GM12865 (cell line): ENCODE measurements at places on chromosomes 7 and 10.
A peak's percentile ranks its signal among the peaks of the same experiment; 100 is the strongest.

DNA sequence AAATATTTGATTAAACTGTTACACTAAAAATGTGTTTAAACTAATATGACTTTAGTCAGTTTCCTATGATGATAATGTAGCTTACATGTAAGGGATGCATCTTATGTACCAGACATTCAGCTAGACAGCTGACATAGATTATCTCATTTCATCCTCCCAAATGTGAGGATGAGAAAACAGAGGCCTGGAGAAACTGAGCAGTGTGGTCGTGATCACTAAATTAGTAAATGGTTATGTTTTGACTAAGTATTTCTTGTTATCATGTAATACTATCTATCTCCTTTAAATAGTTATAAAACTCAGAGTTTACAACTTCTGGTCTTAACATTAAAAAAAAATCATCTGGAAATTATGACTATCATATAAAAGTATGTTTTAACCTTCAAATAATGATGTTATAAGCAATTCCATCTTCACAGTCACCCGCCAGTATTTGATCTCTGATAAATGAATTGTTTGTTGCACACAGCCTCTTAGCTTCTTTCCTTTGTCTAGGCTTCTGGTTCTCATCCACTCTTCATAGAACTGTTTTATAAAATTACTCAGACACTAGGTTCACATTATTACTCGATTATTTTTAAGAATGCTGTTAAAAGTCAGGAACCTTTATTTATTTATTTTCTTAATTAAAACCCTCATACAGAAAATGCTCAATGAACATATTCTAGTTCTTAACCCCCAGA is 33.6 kb upstream of the HDAC9 start:
- peak; percentile 26 for DNase-seq

DNA sequence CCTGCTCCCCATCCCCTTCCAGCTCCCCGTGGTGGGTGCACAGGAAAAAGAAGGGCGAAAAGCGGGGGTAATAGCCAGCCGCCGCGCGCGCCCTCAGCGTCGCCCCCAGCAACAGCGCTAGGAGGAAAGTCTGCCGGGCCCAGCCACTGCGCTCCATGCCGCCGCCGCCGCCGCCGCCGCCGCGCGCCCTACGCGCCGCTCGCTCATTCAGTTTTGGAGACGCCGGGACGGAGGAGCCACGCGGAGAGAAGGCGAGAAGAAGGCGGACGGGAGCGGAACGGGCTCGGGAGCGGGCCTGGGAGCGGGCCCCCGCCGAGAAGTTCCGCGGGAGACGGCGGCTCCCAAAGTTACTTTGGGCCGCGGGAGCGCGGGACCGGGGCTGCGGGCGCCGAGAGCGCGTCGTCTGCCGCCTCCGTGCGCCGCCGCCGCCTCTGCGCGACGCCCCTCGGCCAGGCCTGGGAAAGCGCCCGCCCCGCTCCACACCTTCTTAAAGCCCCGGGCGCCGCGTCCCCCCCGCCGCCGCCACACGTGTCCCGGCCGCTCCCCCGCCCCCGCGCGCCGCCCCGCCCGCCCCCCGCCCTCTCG is at the start of gene RELN:
Gene RELN, minus strand, starts transcription at position 459 of the 585 bp plus-strand sequence. Its CDS starts 302 bp downstream, at position 157.
- DNase-seq: no peak

DNA sequence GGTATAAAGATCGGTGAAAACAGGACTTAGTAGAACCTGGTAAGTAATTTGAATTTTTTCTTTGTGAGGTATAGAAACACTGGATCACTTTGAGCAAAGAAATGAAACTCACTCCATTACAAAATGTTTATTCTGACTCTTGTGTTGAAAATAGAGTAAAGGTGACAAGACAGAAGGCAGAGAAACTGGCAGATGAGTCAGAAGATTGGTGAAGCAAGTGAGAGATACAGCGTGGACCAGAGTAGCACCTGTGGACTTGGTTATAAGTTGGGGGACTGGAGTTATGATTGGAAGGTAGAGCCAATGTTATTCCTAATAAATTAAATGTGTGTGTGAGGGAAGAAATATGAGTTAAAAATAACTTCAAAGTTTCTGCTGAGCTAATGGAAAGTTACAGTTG is 620.9 kb downstream of the ZWINT start:
- DNase-seq: no peak

- DNase-seq: no peak
Observed at GRCh38 chr7:115023219-115023618, 101.3 kb downstream of the MDFIC start.

GRCh38 chr10:117556356-117556755 is 13.8 kb downstream of the EMX2 start:
- no peak for DNase-seq

- DNase-seq: no peak
Observed at GRCh38 chr7:133782470-133782869, 344.7 kb upstream of the LRGUK start.

- peak; percentile 58 for DNase-seq
Observed at GRCh38 chr7:37408291-37409228, 40.1 kb downstream of the ELMO1 start.

GRCh38 chr7:112056409-112056808 is 149.8 kb downstream of the DOCK4 start:
- peak; percentile 60 for DNase-seq

GRCh38 chr10:42952931-42953683 is 123.8 kb upstream of the RET start:
- no peak for DNase-seq

DNA sequence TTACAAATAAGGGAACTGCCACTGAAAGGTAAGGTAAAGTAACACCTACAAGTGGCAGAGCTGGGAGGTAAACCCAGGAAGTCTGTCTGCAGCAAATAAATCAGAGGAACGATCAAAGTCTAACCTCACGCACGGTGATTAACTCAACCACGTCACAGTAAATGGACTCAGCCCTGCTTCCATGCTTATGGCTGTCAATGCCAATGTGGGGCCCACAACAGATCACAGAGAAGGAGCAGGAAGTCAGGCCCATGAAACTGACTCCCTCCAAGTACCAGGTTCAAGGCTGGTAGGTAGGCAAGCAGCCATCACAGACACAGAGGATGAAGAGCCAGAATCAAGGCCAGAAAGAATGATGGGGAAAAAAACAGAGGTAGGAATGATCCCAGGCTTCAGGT is 38.0 kb upstream of the ACSL5 start:
- DNase-seq: no peak

DNA sequence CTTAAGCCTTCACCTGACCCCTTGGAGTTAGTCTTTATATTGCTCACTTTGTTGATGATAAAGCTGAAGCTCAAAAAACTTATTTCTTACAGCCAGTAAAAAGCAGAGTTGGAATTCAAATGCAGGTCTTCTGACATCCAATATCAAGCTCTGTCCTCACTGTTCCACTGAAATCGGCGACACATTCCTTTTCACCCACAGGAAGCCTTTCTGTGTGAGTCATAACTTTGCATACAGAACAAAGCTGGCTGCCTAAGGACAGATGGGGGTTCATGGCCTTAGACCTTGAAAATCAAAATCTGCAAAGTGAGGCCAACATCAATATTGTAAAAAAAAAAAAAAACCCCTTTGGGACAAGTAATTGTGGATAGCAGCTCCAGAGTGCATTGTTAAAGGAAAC is 21.8 kb upstream of the AKR1B1 start:
- no peak for DNase-seq

DNA sequence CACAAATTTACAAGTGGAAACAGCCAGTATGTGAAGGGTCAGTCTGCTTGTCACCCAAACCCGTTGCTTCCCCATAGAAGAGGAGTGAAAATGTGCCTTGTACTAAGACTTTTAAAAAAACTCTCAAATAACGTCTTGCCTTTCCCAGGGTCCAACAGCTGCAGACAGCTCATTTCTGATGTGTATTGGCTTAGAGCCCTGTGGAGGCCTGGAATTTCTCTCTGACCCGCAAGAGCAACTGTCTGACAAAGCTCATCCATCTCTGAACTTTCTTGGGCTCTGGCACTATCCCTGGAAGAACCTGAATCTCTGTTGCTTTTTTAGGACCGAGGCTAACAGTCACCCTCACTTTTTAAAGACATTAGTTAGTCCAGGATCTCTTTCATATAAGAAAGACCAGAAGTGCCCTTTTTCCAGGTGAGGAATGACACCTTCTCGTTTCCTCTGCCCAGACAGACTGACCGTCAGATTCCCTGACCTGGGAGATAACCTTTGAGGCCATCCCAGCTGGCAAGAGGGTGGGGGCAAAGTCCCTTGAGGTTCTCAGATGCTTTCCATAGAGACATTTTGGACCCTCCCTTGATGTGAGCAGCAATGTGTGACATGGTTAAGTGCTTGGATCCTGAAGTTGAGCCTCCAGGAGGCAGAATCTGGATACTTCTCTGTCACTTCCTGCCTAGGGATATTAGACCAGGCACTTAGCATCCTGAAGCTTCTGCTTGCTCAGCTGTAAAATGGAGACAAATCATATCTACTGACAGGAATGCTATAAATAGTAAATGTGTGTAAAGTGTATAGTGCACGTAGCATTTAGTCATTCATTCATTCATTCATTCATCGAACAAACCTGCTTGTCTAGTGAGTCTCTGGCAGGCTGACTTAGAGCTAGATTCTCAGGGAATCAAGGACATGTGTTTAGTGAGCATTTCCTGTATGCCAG is 4.5 kb upstream of the NODAL start:
- DNase-seq: no peak

DNA sequence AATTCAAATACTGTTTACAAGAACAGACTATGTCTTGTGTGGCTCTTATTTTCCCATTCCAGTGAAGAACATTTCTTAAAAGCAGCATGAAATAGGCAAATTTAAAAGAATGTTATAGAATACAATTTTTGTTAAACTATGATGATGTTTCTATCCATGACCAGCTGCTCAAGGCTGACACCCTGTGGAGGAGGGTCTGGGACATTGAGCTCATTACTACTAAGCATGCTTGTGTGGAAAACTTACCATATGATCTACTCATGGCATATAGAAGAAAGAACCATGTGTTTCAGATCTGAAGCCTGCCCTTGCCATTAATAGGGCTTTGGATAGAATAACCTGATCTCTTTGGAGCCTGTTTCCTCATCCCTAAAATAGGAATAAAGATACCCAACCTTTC is 125.0 kb downstream of the FOXP2 start:
- DNase-seq: peak; percentile 29

DNA sequence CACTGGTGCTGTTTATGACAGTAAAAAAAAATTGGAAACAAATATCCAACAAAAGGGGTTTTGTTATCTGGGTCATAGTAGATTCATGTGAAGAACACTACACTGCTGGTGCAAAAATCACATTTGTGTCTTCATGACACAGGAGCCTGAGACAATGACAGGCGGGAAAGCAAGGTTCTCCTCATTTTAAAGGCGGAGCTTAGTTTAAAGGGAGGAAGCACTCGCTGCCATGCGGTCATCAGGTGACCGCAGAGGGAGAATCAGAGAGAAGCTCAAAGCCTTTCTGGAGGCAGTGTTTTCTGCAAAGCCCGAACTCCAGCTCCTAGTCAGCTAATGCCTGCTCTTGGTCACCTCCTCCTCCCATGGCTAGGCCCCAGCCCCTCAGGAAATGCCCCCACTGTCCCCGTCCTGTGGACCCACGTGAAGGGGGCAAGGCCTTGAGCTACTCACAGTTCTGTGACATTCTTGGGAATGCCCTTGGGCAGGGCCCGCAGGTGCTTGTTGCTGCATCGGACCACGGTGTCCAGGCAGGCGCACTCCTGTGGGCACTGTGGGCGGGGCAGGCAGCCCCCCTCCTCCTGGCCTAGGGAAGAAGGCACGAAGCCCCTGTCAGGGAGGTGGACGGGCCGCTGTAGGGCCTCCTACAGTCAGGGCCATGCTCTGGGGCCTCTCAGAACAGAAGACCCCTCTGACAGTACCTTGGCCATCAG is 146.1 kb downstream of the SLIT1 start:
- no peak for DNase-seq

DNA sequence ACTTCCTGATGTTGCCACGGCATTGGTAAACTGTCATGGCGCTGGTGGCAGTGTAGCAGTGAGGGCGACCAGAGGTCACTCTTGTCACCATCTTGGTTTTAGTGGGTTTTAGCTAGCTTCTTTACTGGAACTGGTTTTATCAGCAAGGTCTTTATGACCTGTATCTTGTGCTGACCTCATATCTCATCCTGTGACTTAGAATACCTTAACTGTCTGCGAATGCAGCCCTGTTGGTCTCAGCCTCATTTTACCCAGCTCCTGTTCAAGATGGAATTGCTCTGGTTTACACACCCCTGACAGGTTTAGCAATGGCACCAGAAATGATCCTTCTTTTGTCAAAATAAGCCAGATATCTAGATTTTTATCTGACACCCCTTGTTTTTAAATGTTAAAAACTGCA is 85.3 kb downstream of the ARL4A start:
- DNase-seq: no peak

DNA sequence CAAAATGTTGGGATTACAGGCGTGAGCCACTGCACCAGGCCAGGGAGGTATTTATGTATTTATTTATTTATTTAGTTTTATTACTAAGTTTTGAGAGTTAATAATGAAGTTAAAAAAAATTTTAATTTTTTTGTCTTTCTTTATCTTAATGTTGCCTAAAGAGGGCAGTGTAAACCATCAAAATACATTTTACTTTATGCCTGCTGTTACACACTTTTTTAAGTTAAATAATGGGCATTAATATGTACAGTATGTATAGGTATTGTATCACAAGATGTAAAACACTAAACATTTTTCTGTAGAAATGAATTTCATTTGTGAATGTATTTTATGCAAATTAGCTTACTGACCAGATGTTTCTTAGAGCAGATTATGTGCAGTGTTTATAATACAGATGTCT is 129.4 kb downstream of the AASS start:
- no peak for DNase-seq

DNA sequence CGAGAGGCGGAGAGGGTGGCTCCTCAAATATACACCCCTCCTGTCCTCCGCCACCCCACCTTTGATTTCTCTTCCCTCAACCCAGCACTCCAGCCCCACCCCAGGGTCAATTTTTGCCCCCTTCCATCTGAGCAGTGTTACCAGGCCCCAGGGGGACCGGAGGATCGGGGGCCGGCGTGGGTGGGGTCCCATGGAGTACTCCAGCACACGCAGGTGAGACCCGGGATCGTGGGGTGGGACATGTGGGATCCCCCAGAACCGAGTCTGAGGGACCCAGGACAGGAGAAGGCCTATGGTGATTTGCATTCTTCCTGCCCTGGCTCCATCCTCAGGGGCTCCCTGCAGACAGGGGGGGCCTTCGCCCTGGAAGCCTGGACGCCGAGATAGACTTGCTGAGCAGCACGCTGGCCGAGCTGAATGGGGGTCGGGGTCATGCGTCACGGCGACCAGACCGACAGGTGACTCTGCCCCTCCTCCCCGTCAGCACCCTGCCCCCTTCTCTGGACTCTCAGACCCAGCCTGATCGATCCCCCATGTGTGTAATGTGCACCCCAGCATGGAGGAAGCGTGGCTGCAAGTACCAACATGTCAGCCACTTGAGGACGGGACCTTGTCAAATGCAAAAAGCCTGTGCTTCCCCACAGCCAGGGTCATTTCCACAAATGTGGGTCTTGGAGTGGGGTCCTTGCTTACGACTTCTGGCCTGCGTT is 744 bp downstream of the TRIP6 start:
- peak; percentile 67 for DNase-seq

DNA sequence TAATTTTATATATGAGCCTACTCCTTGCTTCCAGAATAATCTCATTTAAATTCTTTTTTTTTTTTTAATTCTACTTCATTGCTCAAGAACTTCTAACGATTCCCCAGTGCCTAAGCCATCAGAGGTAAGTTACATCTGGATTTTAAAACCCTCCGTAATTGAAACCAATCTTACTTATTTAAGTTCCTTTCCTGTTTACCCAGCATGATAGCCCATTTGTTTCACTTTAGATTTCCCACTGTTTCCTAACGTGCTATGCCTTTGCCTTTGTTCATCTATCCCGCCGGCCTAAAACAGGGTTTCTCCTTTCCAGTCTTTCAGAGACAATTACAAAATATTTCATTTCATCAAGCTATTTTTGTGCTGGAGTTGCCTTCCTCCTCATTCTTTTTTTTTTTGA is 75.8 kb upstream of the ETV1 start:
- no peak for DNase-seq
